ENCODE measurements at places on chromosomes 7 and 10.

DNA sequence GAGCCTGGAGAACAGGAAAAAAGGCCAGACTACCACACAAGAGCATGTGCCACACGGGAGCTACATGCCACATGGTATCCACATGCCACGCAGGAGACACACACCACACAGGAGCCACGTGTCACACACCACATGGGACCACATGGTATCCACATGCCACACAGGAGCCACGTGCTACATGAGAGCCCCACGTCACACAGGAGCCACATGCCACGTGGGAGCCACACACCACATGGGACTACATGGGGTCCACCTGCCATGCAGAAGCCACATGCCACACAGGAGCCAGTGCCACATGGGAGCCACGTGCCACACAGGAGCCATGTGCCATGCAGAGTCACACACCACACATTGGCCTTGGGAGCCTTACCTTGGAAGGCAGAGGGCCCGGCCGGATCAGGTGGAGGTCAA is 244.4 kb upstream of the PPP2R2D start:
- peak; percentile 26 for DNase-seq

DNA sequence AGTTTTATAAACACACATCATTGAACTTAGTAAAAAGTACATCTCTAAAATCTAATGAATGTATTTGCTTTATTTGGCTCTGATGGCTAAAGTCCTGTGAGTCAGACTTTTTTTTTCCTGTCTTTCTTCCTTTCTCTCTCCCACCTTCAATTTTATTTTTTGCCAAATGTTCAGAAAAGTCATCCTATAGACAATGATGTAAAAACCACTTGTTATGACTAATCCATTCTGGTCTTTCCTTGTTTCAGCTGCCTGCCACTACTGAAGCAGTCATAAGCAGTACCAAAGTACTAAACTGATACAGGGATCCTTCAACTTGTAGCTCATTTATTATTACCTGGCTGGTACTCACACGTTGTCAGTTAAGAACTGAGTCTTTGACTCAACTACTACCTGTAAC is 23.9 kb downstream of the HECTD2 start:
- no peak for DNase-seq

GRCh38 chr7:5423976-5424748 is 528 bp upstream of the TNRC18 start:
- peak; percentile 98 for DNase-seq

DNA sequence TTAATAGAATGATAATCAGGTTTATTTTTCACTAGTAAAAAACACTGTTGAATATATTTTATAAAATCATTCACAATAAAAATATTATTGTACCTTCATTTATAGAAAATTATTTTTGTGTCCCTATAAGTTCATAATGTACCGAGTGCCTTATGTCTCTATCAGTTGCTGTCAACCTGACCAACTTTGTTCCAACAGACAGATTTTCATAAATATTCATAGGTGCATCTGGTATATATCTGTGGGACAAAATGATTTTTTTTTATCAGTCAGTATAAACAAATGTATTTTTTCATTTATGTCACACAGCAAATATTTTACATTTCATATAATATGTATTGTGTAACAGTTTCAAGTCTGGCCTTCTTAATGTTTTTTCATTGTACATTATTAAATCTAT is 195.9 kb downstream of the HGF start:
- DNase-seq, result no peak

GRCh38 chr7:1301882-1302251 is 69.2 kb downstream of the UNCX start:
- DNase-seq, result no peak

DNA sequence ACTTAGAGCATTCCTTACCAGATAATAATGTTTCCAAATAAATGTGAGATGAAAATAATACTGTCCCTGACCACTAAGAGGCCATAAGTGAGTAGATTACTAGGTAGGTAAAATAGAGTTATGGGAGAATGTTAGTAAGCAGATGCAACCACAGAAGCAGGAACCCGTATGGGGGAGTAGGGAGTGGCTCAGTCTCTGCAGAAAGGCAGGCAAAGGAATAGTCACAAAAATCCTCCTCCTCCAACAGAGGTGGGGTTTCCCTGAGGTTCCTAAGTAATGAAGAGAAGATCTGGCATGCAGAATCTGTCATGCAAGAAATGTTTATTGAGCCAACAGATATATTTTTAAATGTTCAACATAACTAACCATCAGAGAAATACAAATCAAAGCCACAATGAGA is 9.0 kb upstream of the YAE1 start:
- DNase-seq, result no peak

DNA sequence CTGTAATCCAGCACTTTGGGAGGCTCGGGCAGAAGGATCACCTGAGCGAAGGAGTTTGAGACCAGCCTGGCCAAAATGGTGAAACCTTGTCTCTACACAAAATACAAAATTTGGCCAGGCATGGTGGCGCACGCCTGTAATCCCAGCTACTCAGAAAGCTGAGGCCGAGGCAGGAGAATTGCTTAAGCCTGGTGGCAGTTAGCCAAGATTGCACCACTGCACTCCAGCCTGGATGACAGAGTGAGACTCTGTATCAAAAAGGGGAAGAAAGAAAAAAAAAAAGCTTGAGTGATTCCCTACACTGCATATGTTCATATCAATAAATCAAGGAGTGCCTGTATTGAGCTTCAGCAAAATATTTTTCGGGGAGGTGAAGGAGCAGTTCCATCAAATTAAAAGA is 45.8 kb upstream of the SRRM3 start:
- DNase-seq, result no peak

GRCh38 chr10:107284187-107284586 is 119.7 kb upstream of the SORCS1 start:
- no peak for DNase-seq

DNA sequence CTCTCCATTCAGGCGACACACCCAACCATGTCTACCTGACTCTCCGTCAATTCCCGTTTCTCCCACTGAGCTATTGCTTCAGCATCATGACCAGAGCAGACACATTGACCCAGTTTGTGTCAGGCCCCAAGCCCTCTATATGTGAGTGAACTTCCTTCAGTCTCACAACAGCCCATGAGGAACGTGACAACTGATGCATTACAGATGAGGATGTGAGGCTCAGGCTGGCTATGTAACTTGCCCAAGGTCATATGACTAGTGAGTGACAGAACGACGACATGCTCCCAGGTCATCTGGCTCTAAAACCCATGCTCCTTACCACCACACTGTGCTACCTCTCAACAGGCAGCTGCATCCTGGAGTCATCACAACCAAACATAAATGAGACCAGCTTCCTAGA is 3.7 kb downstream of the TMEM140 start:
- DNase-seq, result no peak
